ENCODE measurements at places on chromosomes 2 and 18.

DNA sequence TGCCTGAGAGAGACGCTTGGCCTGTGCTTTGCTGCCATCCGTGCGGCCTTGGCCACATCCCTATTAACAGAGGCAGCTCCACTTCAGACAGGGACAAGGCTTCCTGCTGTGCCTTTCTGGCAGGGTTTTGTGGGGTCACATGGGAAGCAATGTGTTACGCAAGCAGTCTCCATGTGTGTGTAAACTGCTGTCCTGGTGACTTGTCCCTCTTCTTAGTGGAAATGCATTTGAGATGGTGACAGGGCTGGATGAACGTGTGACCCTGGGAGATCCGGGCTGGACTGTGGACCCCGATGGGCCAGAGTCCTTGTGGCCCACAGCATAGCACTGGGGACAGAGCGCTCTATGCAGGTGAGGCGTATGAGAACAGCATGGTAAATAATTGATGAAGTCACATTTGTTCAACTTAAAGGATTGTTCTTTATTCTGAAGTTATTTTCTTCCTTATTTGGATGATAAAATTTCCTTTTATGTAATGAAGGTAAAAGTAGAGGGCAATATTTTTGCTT lies 23.2 kb downstream of the ASB1 start:
- no peak for DNase-seq

- DNase-seq = no peak
These were observed 41.7 kb downstream of the SH3BP4 start for GRCh38 chr2:234993541-234993981.

DNA sequence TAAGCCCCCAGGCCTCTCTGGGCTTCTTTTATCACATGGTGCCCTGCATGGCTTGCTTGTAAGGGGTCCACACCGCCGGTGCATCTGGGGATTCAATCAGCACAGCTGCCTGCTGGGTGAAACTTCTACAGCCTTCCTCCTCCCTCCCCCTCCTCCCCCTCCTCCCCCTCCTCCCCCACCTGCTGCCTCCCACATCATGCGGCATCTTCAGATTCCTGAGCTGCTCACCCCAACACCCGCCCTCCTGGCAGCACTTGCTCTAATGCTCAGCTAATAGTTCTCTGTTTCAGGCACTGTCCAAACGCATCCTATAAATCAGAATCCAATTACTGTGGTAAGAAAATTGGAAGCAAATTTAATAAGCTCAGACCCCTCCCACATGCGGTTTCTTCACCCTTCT lies 150.7 kb downstream of the GALNT14 start:
- no peak for DNase-seq

- DNase-seq = peak; percentile 27
These were observed 342.9 kb downstream of the SPAG16 start for GRCh38 chr2:213627054-213627710.

- DNase-seq = no peak
These were observed 156.5 kb downstream of the NAPG start for GRCh38 chr18:10682368-10682714.

DNA sequence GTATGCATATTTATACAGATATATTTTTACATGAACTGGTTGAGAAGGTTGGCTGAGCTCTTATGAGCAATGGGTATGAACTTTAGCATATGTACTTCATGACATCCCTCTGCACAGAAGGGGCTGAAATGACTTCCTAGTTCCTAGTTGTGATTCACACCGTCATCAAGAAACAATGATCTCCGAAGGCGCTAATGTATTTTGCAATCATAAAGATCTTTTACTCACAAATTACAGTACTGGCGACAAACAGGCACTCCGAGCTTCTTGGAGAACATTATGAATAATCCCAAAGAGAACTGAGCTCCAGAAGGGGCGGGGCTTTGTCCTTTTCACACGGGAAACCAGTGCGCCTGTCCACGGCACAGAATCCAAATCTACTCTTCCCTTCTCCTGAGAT lies 18.1 kb downstream of the BCL2 start:
- DNase-seq = no peak

- DNase-seq = no peak
These were observed 214.6 kb downstream of the LDLRAD4 start for GRCh38 chr18:13433125-13433524.

DNA sequence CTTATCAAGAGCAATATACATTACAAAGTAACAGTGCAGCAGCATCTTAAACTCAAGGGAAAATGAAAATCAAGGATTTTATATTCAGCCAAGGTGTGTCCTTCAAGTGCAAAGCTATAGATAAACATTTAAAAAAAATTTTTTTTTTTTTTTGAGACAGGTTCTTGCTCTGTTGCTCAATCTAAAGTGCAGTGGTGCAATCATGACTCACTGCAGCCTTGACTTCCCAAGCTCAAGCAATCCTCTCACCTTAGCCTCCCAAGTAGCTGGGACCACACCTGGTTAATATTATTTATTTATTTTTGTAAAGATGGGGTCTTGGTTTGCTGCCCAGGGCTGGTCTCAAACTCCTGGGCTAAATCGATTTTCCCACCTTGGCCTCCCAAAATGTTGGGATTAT lies 9.0 kb downstream of the CDKL4 start:
- no peak for DNase-seq

DNA sequence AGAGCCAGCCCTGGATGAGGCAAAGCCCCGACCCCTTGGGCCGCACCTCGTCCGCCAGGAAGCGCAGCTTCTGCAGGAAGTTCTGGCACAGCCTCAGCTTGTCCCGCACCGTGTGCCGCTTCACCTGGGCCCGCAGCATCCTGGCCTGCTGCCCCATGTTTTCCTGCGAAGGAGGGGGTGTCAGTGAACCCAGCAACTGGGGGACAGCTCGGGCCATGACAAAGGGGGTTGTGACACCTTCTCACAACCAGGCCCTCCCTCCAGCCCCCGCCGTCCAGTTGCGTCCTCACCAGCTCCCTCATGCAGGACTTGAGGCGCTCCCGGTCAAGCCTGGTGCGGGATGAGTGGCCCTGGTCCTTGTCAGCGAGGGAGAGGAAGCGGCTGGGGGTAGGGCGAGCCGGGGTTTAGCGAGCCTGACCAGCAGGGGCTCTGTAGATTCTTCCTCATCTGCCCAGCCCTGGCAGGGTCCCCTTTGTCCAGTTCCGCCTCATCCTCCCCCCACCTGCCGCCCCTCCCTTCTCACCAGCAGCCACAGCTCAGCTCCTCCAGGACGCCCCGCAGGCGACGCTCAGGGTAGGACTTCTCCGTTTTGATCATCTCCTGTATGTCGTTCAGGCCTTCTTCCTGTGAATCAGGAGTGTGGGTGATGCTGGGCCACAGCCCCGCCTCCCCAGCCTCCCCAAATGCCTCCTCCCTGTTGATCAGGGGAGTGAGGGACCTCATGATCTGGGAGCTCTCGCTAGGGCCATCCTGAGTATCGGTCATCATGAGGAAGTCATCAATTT lies 606 bp downstream of the OTOF start:
- no peak for DNase-seq

DNA sequence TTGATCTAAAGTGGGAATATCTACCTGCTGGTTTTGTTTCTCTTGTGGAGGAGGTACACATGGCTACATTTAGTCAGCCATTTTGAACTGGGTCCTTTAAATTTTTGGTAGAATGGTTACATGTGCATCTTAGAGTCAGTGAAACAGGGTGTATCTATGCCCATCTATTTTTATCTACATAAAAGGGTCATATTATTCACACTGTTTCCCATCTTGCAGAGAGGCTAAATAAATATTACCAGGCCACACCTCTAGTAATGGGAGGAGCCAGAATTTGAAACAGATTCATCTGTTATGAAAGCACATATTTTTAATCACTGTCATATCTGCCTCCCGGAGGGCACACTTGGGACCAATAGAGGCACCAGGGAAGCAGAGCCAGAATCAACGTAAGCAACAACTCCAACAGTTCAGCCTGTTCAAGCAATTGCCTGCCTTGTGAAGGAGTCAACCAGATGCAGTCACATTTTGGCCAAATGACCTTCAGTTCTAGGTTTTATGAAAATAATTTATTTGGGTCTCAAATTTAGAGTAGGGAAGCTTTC lies 376.8 kb downstream of the TSN start:
- peak; percentile 1 for DNase-seq

GRCh38 chr2:224776795-224777558 lies 60.8 kb upstream of the CCDC195 start:
- DNase-seq = no peak

Measured in kidney glomerular epithelial cell (primary cell).